WTC11 (cell line): ENCODE measurements at places on chromosomes 5 and 9. TPM values are rescaled to one million over a fixed set of nuclear protein-coding genes. Genes with fewer than 3 reads are reported as not detected.

Gene IFNA2
- not detected in 3 replicates for total RNA-seq

Gene POLR3G
- total RNA-seq, result 61.0 to 95.4 TPM (median 63.6 TPM) in 3 replicates

DNA sequence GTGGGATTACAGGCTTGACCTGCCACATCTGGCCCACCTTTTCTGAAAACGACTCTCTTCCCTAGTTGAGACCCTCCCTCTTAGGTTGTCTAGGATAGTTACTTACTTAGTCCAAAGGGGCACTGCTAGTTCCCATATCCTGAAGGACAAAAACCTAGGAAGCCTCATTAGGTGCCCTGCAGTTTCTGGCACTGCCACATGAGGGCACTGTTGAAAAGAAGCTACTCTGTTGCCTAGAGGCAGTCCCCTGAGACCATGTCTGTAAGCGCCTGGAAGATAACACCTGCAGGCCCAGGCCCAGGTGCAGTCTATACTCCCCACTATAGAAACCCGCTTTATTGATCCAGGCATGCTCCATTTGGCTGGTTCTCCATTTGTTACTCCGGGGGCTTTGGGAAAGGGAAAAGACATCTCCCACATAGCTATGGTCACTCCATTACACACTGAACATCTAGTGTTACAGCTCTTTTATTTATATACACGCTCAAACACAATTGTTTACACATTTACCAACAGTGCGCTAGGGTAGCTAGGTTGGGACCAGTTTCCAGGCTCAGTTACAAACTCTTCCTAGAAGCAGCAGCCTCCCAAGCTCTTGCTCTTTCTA, 73.4 kb upstream of the PPARGC1B start:
- no peak overlapping the region for H3K27ac ChIP-seq
- peaks cover 16% of the 10 kb centered on the region for H3K4me1 ChIP-seq
- no peaks in the 10 kb centered on the region for H3K27me3 ChIP-seq

DNA sequence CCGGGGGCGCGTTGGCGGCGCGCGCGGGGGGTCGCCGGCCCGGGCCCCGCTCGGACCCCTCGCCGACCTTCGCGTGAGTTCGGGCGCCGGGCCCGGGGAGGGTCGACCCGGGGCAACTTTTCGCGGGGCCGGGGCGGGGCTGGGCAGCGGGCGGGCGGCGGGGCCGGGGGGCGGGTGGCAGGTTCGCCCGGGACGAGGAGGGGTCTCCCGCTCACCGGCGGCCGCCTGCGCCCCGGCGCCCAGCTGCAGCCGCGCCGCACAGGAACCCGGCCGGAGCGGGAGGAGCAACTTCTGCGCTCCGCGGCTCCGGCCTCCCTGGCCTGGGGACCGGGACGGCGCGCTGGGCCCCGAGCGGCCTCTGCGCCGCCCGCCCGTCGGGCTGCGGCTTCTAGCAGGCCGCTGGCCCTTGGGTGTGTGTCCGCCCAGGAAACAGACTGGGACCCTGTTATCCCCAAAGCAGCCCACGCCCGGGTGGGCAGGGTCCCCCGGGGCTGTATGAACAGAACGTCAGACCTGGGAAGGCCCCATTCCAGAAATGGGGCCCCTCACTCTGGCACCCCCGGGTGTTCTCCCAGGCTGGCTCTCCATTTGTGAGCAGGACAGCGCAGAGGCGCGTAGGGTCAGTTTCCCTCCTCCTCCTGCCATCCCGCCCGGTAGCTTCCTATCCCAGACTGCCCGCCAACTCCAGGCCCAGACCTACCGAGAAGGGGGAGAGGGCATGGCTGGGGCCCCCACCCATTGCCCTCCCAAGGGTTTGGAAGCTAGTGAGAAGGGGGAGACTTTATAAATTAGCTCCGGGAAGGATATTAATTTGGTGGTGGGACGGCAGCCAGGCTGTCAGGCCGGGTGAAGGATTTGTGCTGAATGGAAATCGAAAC, 708 bp downstream of the RXRA start:
- DNase-seq, result no peak
- H3K27ac ChIP-seq, result no peak overlapping the region
- no peaks in the 10 kb centered on the region for H3K36me3 ChIP-seq
- peak overlapping the region; percentile 60 for H3K4me3 ChIP-seq

DNA sequence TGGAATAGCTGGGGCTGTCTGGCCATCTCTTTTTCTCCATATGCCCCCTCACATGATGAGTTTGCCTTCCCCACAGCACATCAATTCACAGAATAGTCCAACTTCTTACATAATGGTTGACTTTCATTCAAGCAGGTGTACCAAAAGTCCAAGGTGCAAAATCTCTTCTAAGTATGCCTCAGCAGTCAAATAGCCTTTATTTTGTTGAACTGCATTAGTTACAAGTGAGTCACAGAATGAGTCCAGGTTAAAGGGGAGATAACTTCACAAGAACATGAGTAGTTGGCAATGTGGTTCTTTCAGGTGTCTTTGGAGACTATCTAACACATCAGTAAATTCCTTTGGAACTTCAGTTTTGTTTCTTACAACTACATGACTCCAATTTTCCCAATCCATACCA, 672.5 kb downstream of the PRELID2 start:
- peaks cover 20% of the 10 kb centered on the region for H3K27me3 ChIP-seq
- H3K27ac ChIP-seq, result no peak overlapping the region
- no peaks in the 10 kb centered on the region for H3K36me3 ChIP-seq
- no peak for DNase-seq
- H3K4me3 ChIP-seq, result no peak overlapping the region

GRCh38 chr9:108671176-108671575, 184.6 kb downstream of the ACTL7B start:
- peaks cover 7% of the 10 kb centered on the region for H3K4me1 ChIP-seq
- H3K27me3 ChIP-seq, result no peaks in the 10 kb centered on the region
- DNase-seq, result peak; percentile 28
- H3K27ac ChIP-seq, result no peak overlapping the region
- H3K36me3 ChIP-seq, result no peaks in the 10 kb centered on the region
